ENCODE measurements at places on chromosomes 11 and 22.

DNA sequence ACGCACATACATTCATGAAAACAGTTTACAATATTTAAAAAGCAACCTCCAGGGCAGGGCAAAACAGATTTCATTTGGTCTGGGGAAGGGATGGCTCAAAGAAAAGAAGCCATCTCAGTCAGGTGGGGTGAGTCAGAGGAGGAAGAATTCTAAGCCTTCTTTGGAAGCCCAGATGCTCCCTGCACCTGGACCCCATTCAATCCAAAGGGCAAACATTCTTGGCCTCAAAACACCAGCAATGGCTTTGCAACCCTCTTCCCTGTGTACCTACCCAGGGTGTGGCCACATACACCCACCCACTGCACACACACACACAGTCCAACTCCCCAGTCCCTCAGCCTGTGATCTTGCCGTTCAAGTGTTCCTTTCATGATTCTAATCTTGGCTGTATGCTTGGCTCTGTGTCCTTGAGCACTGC is 2.0 kb downstream of the KCNE3 start:
- DNase-seq = no peak

GRCh38 chr11:78429209-78429608 is 11.6 kb upstream of the GAB2 start:
- no peak for DNase-seq

DNA sequence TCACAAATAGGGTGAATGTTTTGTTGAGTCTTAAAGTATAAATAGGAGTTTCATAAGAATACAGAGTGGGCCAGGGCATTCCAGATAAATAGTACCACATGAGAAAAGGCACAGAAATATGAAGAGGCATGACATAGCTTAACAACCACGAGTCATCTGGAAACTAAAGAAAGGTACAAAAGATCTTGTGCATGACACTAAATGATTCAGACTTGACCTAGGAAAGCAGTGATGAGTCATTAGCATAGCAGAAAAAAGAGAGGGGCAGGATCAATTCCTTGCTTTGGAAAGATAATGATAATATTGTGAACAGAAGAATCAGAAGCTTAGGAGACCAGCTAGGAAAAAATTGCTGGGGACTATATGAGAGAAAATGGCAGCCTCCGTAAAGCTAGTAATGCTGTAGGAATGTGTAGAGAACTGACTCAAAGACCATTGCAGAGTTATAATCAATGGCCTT is 47.6 kb upstream of the FIBIN start:
- DNase-seq = no peak

DNA sequence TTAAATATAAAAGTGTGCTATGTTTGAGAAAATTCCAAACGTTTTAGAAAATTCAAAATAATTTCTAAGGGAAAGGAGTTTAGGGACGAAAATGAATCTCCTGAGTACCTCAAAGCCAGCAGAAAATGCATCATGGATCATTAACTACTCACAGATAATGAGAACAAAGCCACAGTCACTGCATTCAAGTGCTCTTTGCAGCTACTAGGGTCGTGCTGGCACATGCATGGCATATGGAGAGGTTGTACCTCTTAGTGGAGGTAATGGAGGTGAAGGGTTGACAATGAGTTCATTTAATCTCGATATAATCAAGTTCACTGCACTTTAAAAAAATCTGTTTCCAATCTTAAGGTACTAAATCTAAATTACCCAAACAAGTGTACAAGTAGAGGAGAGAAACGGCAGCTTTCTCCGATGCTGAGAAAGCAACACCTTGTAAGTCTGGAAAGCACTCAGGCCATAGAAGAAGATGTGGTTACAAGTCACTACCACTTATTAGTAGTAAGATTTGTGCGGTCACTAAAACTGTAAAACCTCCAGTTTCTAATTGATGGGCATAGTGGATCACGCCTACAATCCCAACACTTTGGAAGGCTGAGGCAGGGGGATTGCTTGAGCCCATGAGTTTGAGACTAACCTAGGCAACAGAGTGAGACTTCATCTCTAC is 261.1 kb upstream of the ANO3 start:
- no peak for DNase-seq

GRCh38 chr11:5226732-5227310 is at the start of gene HBB:
Gene HBB (minus strand): TSS chr11:5227071. CDS start chr11:5227021, 50 bp downstream.
- no peak for DNase-seq

- no peak for DNase-seq
Observed at GRCh38 chr11:116598556-116598955, 174.2 kb downstream of the BUD13 start.

DNA sequence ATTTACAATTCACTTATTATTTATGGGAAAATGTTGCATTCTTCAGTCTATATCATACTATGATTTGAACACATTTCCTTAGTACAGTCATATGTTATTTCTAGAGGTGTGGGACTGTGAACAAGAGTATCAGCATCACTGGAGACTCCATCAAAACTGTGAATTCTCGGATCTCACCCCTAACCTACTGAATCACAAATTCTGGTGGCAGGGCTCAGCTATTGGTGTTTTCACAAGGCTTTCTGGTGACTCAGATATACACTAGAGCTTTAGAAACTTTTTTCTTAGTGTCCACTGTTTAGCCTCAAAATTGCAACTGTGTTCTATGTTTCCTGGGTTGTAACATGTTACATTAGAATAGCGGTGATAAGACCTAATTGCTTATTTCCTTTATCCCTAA is 352.9 kb upstream of the DDI1 start:
- DNase-seq = no peak

GRCh38 chr11:117022526-117022925 is 75.7 kb downstream of the SIK3 start:
- DNase-seq = no peak

DNA sequence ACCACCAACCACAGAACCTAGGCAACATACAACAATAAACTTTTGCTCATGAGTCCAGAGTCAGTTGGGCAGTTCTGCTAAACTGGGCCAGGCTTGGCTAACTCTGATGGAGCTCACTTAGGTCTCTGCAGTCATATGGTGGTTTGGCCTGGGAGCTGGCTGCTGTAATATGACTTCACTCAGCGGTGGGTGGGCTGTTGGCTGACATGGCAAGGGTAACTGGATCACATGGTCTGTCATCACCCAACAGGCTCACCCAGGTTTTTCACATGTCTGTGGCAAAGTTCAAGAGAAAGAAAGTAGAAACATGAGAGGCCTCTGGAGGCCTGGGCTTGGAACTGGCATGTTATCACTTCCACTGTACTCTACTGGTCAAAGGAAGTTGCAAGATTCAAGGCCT is 43.2 kb upstream of the CLMP start:
- no peak for DNase-seq

- DNase-seq = no peak
Observed at GRCh38 chr11:121032546-121032945, 8.6 kb downstream of the TBCEL start.

- DNase-seq = no peak
Observed at GRCh38 chr11:590997-591396, 14.7 kb downstream of the PHRF1 start.

- no peak for DNase-seq
Observed at GRCh38 chr11:41404109-41404508, 55.3 kb downstream of the LRRC4C start.

GRCh38 chr11:72793076-72793424 is 797 bp downstream of the STARD10 start:
- no peak for DNase-seq

DNA sequence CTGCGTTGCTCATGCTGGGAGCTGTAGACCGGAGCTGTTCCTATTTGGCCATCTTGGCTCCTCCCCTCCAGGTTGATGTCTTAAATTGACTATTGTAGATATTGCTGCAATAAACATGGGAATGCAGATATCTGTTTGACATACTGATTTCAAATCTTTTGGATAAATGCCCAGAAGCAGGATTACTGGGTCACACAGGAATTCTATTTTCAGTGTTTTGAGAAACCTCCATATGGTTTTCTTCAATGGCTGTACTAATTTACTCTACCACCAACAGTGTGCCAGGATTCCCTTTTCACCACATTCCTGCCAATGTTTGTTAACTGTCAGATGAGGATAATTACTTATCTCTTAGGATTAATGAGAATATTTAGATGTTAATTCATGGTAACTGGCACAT is 467.0 kb downstream of the LUZP2 start:
- no peak for DNase-seq

- no peak for DNase-seq
Observed at GRCh38 chr22:33842006-33842354, 78.3 kb downstream of the LARGE1 start.

DNA sequence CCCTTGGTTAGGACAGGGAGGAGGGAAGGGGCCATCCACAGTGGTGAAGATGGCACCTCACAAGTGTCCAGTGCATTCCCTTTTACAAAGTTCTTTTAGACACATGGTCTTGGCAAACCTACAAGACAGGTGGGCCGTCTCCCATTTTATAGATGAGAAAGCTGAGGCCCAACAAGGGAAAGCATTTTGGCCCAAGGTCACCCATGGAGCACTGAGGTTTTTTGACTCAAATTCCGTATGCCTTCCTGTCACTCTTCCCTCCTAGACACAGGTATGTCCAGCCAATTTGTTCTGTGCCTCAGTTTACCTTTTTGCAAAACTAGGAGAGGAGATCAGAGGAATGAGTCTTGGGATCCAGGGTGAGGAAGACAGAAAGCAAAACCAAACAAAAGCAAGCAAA is 1.2 kb downstream of the C1QTNF4 start:
- no peak for DNase-seq

- no peak for DNase-seq
Observed at GRCh38 chr11:125454047-125454446, 42.0 kb downstream of the FEZ1 start.
